ENCODE measurements at places on chromosomes 3 and 15.
A peak's percentile ranks its signal among the peaks of the same experiment; 100 is the strongest.

GRCh38 chr3:38649500-38650247, at the start of gene SCN5A:
SCN5A (minus strand) TSS chr3:38649687; CDS start chr3:38633307, 16,380 bp downstream.
- peak; percentile 42 for DNase-seq

DNA sequence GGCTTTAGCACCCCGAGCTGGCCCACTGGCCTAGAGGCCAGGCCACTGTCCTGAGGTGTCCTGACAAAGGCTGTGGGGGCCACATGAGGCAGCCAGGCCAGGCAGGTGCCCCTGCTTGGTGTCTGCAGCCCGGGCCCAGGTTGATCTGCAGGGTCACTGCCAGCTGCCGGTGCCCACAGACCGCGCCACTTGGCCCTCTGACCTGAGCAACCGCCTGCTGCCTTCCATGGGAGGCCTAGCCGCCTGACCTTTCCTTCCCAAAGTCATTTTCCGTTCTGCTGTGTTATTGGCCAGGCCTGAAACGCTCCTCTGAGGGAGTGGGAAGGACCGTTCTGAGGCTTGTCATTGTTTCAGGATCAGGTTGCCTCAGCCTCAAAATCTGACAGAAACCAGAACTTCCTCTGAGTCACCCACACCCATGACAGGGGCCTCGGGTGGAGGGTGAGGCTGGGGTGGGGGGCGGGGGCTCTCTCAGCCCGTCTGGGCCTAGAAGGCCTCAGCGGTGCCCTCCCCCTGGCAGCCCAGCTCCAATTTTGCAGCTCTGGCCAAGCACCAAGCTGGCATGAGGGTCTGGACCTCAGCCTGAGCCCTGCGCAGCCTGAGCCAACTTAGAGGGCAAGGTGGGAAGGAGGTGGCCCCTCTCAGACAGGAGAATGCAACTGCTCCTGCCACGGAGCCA, 140.7 kb upstream of the MEF2A start:
- DNase-seq = peak; percentile 84

- DNase-seq = no peak
These were observed 86.8 kb downstream of the LARS2 start for GRCh38 chr3:45475145-45475544.

DNA sequence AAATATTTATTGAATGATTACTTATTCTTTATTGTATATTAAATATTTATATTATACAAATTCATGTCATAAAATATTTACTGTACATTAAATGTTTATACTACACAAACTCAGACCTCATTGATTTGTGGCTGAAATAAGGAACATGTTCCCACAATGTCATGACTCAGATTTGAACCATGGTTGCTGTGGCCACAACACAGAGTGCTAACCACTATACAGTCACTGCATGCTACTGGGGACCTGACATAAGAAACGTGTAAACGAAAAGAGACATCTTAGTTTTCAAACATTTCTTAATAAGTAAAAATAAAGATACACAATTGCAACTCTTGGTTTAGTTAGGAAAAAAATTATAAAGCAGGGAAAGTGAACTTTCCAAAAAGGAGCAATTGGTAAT, 99.1 kb upstream of the AGTR1 start:
- DNase-seq = no peak

DNA sequence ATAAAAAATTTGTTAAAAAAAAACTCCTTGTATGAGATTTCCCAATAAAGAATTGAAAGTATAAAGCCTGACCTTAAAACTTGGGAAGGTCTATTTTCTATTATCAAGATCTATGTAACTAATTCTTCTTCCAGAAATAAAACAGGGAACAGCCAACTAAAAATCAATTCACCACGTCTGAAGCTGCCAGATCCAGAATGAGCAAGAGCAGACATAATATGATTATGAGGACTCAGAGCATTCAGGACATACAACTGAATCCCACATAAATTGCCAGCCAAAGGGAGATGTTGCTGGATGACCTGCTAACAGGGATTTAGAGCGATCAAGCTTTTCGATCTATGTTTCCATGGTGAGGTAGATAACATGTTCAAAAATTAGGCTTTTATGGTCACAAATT, 1151.3 kb upstream of the CADM2 start:
- DNase-seq = no peak

DNA sequence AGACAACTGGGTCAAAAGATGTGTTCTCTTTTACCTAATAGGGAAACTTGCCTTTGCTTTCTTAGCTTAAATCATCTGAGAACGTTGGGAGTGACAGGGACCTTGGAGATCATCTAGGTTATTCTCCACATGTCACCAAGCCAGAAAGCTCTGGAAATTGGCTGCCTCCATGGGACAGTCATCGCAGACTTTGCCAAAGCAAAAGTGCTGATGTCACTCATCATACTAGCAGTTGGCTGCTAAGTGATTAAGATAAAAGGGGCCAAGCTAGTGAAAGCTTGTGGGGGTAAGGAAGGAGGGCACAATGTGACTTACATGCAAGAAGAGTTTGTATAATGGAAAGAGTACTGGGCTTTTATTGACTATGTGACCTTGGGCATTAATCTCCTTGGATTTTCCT, 198.0 kb upstream of the PFN2 start:
- DNase-seq = no peak

DNA sequence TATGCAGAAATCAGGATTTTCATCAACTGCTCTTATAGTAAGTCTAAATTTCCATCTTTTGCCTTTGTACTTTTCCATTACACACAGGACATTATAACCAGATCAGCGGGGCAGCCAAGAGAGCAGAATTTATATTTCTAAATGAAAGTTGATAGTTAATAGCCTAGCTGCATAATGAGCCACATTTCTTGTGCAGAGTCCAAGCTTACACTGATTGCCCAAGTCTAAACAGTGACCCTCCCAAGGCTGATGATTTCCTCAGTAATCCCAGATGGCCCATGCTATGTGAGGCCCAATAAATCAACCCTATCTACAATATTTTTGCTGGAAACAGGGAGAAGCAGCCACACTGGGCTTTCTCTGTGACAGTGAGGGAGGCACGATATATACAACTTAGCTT, 475.8 kb upstream of the KCNMB2 start:
- DNase-seq = peak; percentile 42

DNA sequence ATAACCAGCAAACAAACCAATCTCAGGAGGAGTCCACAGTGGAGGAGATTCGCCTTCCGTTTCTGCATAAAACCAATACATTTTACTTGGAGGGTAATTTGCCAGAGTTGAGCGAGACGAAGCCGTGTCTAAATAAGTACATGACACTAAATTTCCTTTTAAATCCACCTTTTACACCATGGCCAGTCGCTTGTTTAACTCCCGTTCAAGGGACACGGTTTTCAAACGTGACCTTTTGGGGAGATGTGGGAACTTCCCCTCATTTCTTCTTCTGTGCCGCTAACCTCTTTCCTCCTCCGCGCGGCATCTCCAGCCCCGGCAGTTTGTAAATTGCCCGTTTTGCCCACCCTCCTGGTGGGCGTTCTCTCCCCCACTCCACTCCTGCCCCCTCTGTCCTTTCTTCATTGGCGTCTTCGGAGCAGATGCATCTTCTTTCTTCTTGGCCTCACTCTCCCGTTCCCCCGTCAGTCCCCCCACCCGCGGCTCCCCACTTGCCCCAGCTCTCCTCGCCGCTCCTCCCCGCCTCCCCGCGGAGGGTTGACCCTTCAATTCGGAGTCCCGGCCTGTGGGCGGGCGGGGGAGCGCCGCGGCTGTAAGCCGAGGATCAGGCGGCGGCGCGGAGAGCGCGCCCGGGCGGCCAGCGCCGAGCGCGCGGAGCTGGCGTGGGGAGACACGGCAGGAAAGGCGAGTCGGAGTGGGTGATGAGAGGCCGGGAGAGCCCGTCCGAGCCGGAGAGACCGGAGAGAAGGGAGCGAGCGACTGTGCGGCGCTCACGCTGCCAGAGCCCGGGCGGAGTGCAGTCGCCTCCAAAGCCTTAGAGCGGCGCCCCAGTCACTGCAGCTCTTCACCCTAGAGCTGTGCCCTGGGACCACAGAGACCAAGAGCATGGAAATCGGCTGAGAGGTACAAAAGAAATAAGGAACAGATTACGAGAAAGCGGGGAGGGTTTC, at the start of gene NLGN1:
Gene NLGN1, plus strand, starts transcription at position 584 of the 950 bp plus-strand sequence.
- DNase-seq = peak; percentile 66

DNA sequence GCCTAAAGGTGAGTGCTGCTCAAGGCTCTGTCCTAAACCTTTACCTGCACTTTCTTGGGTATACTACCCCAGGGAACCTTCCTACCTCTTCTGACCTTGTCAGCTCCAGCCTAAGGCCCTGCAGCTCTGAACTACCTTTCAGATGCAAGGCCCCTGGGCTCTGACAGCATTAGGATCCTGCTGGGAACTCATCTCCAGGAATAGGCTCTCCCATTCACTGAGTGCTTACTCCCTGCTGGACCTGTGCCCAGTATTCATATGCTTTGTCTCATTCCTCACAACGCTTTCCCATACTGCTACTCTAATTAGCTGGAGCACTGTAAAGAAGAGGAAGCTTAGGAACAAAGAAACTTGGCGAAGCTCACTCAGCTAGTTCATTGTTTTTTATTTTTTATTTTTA, 53.8 kb upstream of the RAB6B start:
- peak; percentile 88 for DNase-seq

DNA sequence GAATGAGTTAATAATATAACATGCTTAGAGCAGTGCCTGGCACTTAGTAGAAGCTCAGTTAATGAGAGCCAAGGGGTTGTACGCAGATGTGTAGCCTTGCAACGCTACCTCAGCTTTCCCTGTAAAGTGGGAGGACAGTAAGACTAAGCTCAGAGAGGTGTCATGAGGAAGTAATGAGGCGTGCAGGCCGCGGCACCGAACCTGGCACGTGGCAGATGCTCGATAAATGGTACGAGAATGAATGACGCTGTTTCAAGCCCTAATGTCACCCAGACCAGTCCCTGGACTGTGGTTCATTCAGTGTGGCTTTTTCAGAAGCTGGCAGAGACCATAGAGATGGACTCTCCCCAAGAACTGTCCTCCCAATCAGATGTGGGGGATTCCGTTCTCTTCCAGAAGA, 21.2 kb downstream of the GRIP2 start:
- no peak for DNase-seq

DNA sequence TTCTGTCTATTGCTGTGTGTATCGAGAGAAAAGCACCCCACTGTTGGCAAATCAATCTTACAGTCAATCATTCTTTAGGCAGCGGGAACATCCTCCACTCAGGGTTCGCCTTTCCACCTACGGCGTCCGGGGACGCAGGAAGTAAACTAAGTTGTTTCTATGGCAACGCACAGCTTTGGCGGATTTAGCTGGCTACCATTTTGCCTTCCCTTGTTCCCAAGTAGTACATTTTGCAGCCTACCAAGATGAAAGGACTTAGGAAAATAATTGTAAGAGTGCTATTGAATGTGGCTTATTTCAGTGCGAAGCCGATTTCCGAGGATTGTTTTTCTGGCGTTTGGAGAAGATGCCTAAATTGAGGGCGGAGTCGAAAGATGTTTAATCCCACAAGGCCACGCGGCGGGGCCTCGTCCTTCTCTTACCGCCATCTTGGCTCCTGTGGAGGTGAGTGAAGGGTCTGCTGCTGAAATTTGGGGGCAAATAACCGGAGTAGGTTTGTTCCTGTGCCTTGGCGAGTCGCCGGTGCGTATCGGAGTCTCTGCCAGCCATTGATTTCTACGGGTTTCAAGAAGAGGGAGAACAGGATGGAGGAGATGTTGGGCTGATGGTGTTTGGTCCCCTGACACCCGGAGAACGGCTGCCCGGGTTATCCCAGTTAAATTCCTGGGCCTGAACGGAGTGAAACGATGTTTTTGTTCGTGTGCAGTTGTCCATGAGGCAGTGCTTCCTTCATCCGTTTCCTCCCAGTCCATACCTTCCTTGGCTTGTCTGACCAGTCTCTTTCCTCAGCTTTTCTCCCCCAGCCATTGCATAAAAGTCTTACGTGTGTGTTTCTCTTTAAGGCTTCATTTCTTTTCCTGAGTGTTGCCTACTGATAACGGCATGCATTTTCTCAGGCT, at the start of gene RPL35A:
Gene RPL35A, plus strand, starts transcription at position 413 of the 899 bp plus-strand sequence. CDS start 778 bp downstream, outside the sequence.
- peak; percentile 94 for DNase-seq

- peak; percentile 60 for DNase-seq
These were observed at the start of gene ESYT3 for GRCh38 chr3:138434276-138434874. ESYT3 (plus strand) TSS chr3:138434616; CDS start chr3:138434799, 183 bp downstream.

- DNase-seq = no peak
These were observed 5.0 kb downstream of the GPR156 start for GRCh38 chr3:120280026-120280425.

DNA sequence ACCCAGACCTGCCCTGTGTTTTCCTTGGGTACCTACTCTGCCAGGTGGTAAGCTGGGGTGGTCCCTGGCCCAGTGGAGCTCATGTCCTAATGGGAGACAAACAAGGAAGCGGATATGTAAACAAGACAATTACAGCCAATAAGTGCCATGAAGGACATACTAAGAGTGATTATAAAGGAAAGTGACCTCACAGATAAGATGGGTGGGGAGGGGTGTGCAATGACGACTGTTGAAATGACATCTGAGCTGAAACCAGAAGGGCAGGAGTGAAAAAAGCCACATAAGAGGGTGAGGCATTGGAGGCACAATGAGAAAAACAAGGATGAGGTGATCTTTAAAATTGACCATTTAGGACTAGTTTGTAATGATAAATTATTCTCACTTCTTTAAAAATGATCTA, 336.2 kb upstream of the IL12A start:
- no peak for DNase-seq

DNA sequence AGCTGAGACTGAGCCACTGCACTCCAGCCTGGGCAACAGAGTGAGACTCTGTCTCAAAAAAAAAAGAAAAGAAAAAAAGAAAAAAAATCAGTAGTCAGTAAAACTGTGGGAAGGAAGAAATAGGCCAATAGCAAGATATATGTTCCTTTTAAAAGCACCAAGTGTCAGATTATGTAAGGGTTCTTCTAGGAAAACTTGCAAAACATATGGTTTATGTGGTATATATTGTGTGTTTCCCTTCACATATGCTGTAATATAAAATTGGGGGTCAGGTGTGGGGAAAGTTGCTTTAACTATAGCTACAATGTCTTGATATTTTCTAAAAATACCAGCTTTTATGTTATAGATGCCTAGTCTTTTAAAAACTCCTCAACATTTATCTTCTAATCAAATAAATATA, 64.6 kb downstream of the ESYT3 start:
- DNase-seq = no peak

DNA sequence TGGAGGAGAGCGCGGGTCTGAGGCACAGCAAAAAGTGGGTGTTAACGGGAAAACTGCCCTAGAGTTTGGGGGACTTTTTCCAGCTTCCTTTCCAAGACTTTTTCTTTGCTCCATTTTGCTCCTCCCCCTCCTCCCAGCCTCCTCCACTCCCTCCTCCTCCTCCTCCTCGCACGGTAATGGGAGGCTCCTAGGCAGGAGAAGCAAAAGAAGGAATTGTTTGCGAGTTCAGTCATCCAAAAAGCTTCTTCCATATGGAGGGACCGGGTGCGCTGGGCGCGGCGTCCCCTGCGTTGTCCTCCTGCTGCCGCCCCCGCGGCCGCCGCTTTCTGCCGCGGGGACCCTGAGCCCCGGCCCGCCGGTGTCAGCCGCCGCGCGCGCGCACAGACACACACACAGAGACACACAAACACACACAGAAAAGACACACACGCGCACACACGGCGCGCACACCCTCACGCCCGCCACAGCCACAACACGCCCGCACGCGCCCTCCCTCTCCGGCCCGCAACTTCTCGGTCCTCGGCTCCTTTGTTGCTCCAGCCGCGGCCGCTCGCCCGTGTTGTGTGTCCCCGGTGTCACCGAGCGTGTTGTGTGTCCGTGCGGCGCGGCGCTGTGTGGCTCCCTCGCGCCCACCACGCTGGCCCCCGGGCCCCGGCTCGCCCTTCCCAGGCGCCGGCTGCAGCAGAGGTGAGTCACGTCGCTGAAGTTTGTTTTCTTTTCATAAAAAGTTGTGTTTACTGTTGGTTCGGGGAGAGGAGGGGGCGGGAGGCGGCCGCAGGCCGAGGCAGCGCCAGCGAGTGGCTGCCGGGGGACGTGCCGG, at the start of gene BOC:
Gene BOC, plus strand, starts transcription at position 228 of the 820 bp plus-strand sequence. CDS start 38,246 bp downstream, outside the sequence.
- peak; percentile 85 for DNase-seq

- peak; percentile 19 for DNase-seq
These were observed 411.7 kb downstream of the MAGI1 start for GRCh38 chr3:65627062-65627461.
